ENCODE measurements at places on chromosomes 11 and 22. TPM values are rescaled to one million over a fixed set of nuclear protein-coding genes. Genes with fewer than 3 reads are reported as not detected.

Gene LUZP2
- 73.9 TPM for total RNA-seq

Gene OR2AG2
- 1.6 TPM for total RNA-seq

Gene RHOD
- total RNA-seq: not detected

Gene CHST1
- 15.3 TPM for total RNA-seq

Gene APOA5
- total RNA-seq: not detected

Gene FAM83F
- 0.63 TPM for total RNA-seq

Gene PIK3IP1
- total RNA-seq: 21.6 TPM

Gene GAL
- total RNA-seq: not detected

Measured in parietal lobe (tissue), 2 donors.